ENCODE measurements at places on chromosomes 11 and 22. TPM values are rescaled to one million over a fixed set of nuclear protein-coding genes. Genes with fewer than 3 reads are reported as not detected.

DNA sequence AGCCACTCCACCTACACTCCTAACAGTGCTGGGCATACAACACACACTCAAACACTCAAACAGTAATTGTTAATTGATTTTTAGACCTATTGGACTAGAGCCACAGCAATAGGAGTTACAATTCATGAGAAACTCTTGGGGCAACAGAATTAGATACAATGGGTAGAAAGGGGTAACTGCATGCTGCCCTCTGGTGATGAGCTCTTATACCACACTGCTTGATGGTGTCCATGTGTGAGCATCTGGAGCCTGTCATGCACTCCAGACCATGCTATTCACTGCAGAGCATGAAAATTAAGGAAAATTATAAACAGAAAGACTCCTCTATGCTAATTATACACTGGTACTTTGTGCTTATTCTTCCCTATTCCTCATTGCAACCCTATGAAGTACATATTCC lies 975.5 kb upstream of the CCDC90B start:
- DNase-seq = no peak
- H3K4me1 ChIP-seq = no peaks in the 10 kb centered on the region
- no peak overlapping the region for H3K27ac ChIP-seq
- H3K36me3 ChIP-seq = no peaks in the 10 kb centered on the region
- no peaks in the 10 kb centered on the region for H3K27me3 ChIP-seq

GRCh38 chr22:32202539-32203180 lies 2.2 kb downstream of the RFPL2 start:
- H3K4me3 ChIP-seq = peak overlapping the region; percentile 74
- H3K4me1 ChIP-seq = peaks cover 72% of the 10 kb centered on the region
- H3K36me3 ChIP-seq = no peaks in the 10 kb centered on the region
- peaks cover 17% of the 10 kb centered on the region for H3K27me3 ChIP-seq
- DNase-seq = peak; percentile 65

PKP3 gene
- not detected for total RNA-seq

- peaks cover 76% of the 10 kb centered on the region for H3K27me3 ChIP-seq
- no peak for DNase-seq
- no peak overlapping the region for H3K27ac ChIP-seq
- peaks cover 24% of the 10 kb centered on the region for H3K4me1 ChIP-seq
- H3K4me3 ChIP-seq = no peak overlapping the region
Observed at GRCh38 chr11:117878939-117879475, 2.5 kb upstream of the FXYD6 start.

DNA sequence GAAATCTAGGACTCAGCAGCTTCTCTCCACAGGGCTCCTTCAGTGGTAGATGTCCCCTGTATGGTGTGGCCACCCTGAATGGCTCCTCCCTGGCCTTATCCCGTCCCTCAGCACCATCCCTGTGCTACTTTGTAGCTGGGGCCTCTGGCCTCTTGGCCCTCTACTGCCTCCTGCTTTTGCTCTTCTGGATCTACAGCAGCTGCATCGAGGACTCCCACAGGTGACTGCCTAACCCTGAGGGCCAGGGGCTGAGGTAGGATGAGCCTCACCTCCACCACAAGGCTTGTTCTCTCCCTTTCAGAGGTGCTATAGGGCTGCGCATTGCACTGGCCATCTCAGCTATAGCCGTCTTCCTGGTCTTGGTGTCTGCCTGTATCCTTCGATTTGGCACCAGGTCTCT lies 1.8 kb downstream of the TMEM179B start:
- peaks cover 53% of the 10 kb centered on the region for H3K4me1 ChIP-seq
- peak overlapping the region; percentile 97 for H3K27ac ChIP-seq
- H3K27me3 ChIP-seq = no peaks in the 10 kb centered on the region
- H3K36me3 ChIP-seq = peaks cover 46% of the 10 kb centered on the region
- H3K4me3 ChIP-seq = peak overlapping the region; percentile 95

- no peaks in the 10 kb centered on the region for H3K36me3 ChIP-seq
- no peak overlapping the region for H3K27ac ChIP-seq
- H3K4me3 ChIP-seq = no peak overlapping the region
- H3K4me1 ChIP-seq = no peaks in the 10 kb centered on the region
- H3K27me3 ChIP-seq = peaks cover 13% of the 10 kb centered on the region
Observed at GRCh38 chr22:37343348-37343747, 61.0 kb downstream of the CYTH4 start.

DNA sequence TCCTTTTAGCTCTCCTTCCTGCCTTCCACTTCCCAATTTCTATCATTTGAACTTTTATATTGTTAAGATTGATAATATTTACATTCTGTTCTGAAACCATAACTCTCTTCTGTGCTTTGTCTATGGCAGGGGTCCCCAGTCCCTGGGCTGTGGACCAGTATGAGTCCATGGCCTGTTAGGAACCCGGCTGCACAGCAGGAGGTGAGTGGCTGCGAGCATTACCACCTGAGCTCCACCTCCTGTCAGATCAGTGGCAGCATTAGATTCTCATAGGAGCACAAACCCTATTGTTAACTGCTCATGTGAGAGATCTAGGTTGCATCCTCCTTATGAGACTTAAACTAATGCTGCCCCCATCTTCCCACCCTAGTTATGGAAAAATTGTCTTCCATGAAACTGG lies 48.4 kb upstream of the HEPHL1 start:
- H3K27ac ChIP-seq = no peak overlapping the region
- no peaks in the 10 kb centered on the region for H3K36me3 ChIP-seq
- DNase-seq = no peak
- no peaks in the 10 kb centered on the region for H3K4me1 ChIP-seq
- no peak overlapping the region for H3K4me3 ChIP-seq

- DNase-seq = peak; percentile 70
- H3K27me3 ChIP-seq = no peaks in the 10 kb centered on the region
- H3K4me3 ChIP-seq = peak within 1 kb of the TSS; percentile 100
- H3K4me1 ChIP-seq = peaks cover 54% of the 10 kb centered on the region
- peak within 1 kb of the TSS; percentile 99 for H3K27ac ChIP-seq
Observed at GRCh38 chr11:126282736-126283591, at the start of gene TIRAP. Gene TIRAP, plus strand, starts transcription at chr11:126283093. Its CDS starts 7,802 bp downstream, at chr11:126290895.

DNA sequence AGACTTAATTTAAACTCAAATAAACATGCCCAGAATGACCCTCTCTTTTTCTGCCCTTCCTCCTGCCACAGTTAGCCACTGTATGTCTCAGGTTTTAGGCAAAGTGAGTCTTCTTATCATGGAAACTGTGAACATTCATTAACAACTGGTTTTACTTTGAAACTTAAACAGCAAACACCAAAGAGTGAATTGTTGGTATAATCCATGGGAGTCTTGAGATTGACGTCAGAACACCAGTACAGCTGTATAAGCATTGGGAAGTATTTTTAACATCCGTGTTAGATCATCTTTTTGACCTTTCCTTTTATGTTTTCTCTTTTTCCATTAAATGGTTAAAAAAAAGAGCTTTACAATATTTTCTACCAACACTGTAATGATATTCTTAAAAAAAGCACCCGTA lies 38.9 kb downstream of the ARHGEF12 start:
- no peak for DNase-seq
- no peak overlapping the region for H3K4me3 ChIP-seq
- no peaks in the 10 kb centered on the region for H3K4me1 ChIP-seq
- peaks cover 4% of the 10 kb centered on the region for H3K27me3 ChIP-seq

GRCh38 chr22:43227239-43227630 lies 40.3 kb upstream of the TTLL12 start:
- DNase-seq = no peak
- no peaks in the 10 kb centered on the region for H3K36me3 ChIP-seq
- H3K27me3 ChIP-seq = peaks cover 6% of the 10 kb centered on the region
- H3K4me1 ChIP-seq = peaks cover 4% of the 10 kb centered on the region
- no peak overlapping the region for H3K27ac ChIP-seq
- no peak overlapping the region for H3K4me3 ChIP-seq

GRCh38 chr11:36877149-36877548 lies 279.1 kb upstream of the RAG2 start:
- no peak overlapping the region for H3K27ac ChIP-seq
- no peaks in the 10 kb centered on the region for H3K27me3 ChIP-seq
- no peak overlapping the region for H3K4me3 ChIP-seq
- H3K4me1 ChIP-seq = no peaks in the 10 kb centered on the region

GRCh38 chr22:29308791-29309262 lies 2.4 kb downstream of the GAS2L1 start:
- peak; percentile 82 for DNase-seq
- peaks cover 21% of the 10 kb centered on the region for H3K27me3 ChIP-seq
- peaks cover 6% of the 10 kb centered on the region for H3K36me3 ChIP-seq
- peaks cover 61% of the 10 kb centered on the region for H3K4me1 ChIP-seq
- peak overlapping the region; percentile 79 for H3K4me3 ChIP-seq

PPFIBP2 gene
- 24.7 TPM for total RNA-seq

MMP10 gene
- 0.58 TPM for total RNA-seq

DNA sequence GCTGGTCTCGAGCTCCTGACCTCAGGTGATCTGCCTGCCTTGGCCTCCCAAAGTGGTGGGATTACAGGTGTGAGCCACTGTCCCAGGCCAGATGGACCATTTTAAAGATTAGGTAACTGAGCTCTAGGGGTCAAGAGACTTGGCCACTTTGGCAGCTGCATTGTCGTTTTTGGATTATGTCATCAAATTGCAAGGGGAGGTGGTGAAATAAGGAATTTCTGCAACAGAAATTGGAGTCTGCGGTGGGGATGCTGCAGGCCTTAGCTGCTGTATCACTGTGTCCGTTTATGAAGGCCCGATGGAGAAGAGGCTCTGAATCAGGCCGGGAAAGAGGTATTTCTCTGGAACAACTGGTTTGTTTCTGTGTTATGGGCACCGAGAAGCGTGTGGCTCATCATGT lies 34.6 kb downstream of the PTPRJ start:
- DNase-seq = no peak
- H3K4me3 ChIP-seq = no peak overlapping the region
- H3K36me3 ChIP-seq = peaks cover 34% of the 10 kb centered on the region

DNA sequence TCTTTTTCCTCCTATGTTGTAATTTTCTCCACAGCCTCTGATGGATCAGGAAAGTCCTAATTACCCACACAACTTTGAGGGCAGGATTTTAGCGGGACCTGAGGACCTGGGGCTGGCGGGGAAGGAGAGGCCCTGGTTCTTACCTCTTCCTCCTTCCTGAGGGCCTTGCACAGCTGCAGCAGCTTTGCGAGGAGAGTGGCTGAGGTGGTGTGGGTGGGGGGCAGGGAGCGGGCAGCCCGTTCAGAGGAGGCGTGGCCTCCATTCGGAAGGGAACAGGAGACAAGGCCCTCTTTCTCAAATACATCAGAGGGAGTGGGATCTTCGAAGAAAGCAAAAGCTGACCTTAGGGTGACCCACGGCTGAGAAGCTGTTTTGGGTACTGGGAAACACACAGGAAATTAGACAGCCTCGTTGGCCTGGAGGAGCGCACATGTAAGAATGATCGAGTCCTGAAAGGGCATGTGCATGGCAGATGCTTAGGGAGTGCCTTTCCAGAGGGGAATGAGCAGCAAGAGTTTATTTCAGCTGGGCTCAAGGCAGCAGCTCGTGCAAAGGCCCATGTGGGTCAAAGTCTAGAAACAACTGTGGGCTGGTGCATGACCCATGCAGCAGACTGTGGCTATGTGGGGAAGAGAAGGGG lies 76.6 kb upstream of the NARS2 start:
- no peak overlapping the region for H3K27ac ChIP-seq
- peaks cover 6% of the 10 kb centered on the region for H3K4me1 ChIP-seq
- no peak overlapping the region for H3K4me3 ChIP-seq
- DNase-seq = no peak
- H3K27me3 ChIP-seq = no peaks in the 10 kb centered on the region
- H3K36me3 ChIP-seq = no peaks in the 10 kb centered on the region

DNA sequence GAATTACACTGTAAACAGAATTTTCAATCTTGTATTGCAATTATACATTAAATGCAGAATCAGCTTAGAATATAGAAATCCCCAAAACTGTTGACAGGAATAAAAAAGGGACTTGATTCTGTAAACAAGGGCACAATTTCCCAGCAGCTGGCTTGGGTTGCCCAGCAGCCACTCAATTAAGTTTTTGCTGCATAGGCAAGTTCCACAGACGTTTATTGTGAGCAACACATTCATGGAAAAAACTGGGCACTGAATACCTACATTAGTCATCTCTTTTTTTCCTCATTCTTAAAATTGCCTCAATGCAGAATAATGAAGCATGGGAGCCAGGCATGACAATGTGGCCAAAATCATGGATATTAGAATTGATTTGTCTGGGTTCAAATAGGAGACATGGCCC lies 421.8 kb upstream of the ANO5 start:
- no peak for DNase-seq
- no peak overlapping the region for H3K4me3 ChIP-seq

GRCh38 chr11:59224351-59224928 lies 11.7 kb upstream of the MPEG1 start:
- H3K36me3 ChIP-seq = no peaks in the 10 kb centered on the region
- H3K27me3 ChIP-seq = peaks cover 5% of the 10 kb centered on the region
- DNase-seq = no peak
- no peak overlapping the region for H3K4me3 ChIP-seq

GRCh38 chr11:134082990-134083389 lies 14.1 kb downstream of the JAM3 start:
- H3K27ac ChIP-seq = no peak overlapping the region
- DNase-seq = no peak
- H3K4me3 ChIP-seq = no peak overlapping the region
- no peaks in the 10 kb centered on the region for H3K4me1 ChIP-seq
- H3K36me3 ChIP-seq = peaks cover 5% of the 10 kb centered on the region
- peaks cover 2% of the 10 kb centered on the region for H3K27me3 ChIP-seq

- H3K4me3 ChIP-seq = no peak overlapping the region
- H3K27me3 ChIP-seq = no peaks in the 10 kb centered on the region
- H3K36me3 ChIP-seq = no peaks in the 10 kb centered on the region
- H3K27ac ChIP-seq = no peak overlapping the region
- no peaks in the 10 kb centered on the region for H3K4me1 ChIP-seq
- DNase-seq = no peak
Observed at GRCh38 chr22:35021161-35021560, 44.8 kb upstream of the ISX start.

GRCh38 chr11:70036971-70037882 lies 40.9 kb upstream of the ANO1 start:
- no peak overlapping the region for H3K27ac ChIP-seq
- peaks cover 4% of the 10 kb centered on the region for H3K27me3 ChIP-seq
- DNase-seq = no peak
- no peak overlapping the region for H3K4me3 ChIP-seq

GPHA2 gene
- total RNA-seq = not detected

- no peak overlapping the region for H3K27ac ChIP-seq
- no peaks in the 10 kb centered on the region for H3K36me3 ChIP-seq
- H3K27me3 ChIP-seq = no peaks in the 10 kb centered on the region
- H3K4me1 ChIP-seq = no peaks in the 10 kb centered on the region
- H3K4me3 ChIP-seq = no peak overlapping the region
Observed at GRCh38 chr11:100910808-100911207, 218.8 kb downstream of the PGR start.

GRCh38 chr11:13115380-13115675 lies 106.2 kb downstream of the RASSF10 start:
- peaks cover 18% of the 10 kb centered on the region for H3K4me1 ChIP-seq
- H3K4me3 ChIP-seq = no peak overlapping the region
- H3K27me3 ChIP-seq = peaks cover 34% of the 10 kb centered on the region

GRCh38 chr11:128874427-128874826 lies 7.3 kb upstream of the KCNJ1 start:
- DNase-seq = no peak
- no peak overlapping the region for H3K27ac ChIP-seq
- H3K4me1 ChIP-seq = no peaks in the 10 kb centered on the region
- no peak overlapping the region for H3K4me3 ChIP-seq
- peaks cover 14% of the 10 kb centered on the region for H3K27me3 ChIP-seq

- no peak for DNase-seq
- no peak overlapping the region for H3K4me3 ChIP-seq
- H3K27ac ChIP-seq = no peak overlapping the region
- no peaks in the 10 kb centered on the region for H3K36me3 ChIP-seq
- no peaks in the 10 kb centered on the region for H3K4me1 ChIP-seq
Observed at GRCh38 chr11:125379981-125380380, 116.1 kb downstream of the FEZ1 start.

Measured in activated CD4-positive, alpha-beta memory T cell treated with anti-CD3 and anti-CD28 coated beads, Interleukin-2, amount 10 ng/mL, durations not matched to agents 7 days and 5 days (primary cell).